ENCODE measurements at places on chromosomes 16 and 17. TPM values are rescaled to one million over a fixed set of nuclear protein-coding genes. Genes with fewer than 3 reads are reported as not detected.

The ALDH3A1 gene
- not detected for total RNA-seq

The OR4D1 gene
- not detected for total RNA-seq

The UNC13D gene
- not detected for total RNA-seq

The ZNF423 gene
- 3.0 TPM for total RNA-seq

The SCIMP gene
- total RNA-seq, result not detected

The CCL16 gene
- total RNA-seq, result not detected

The CTRL gene
- total RNA-seq, result 0.09 TPM

The PVALEF gene
- total RNA-seq, result not detected

The CLEC19A gene
- not detected for total RNA-seq

The CES5A gene
- total RNA-seq, result not detected

The TMEM132E gene
- not detected for total RNA-seq

DNA sequence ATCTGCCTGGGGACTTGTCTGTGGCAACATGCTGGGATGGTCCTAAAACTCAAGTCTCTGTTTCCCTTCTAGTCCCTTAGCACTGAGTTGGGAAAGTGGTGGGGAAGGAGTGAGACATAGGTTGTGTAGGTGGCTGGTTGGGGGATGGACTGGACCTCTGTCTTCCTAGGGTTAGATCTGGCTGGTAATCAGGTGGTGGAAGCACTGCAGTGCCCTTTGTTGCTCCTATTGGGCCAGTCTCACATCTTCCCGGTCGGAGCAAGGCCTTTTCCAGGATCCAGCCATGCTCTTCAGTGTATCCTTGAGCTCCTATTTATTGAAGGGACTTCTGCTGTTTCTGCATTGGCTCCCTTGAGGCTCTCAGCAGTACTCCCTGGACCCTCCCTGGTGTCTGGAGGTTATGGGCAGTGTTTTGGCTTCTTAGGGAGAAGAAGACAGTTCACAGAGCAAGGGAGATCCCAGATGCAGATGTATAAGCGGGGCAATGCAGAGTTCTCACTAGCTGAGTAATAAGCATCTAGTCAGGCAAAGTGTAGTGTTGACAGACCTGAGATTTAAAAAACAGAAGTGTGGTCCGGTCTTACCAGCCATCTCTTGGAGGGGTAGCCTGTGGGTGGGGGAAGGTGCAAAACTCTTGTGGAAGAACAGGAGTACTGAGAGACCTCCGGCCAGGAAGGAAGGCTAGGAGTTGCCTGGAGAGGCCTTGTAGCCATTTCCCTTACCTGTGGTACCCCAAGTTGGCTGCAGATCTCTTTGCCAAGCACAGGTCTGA lies 1.3 kb upstream of the NUTF2 start:
- no peak for DNase-seq

DNA sequence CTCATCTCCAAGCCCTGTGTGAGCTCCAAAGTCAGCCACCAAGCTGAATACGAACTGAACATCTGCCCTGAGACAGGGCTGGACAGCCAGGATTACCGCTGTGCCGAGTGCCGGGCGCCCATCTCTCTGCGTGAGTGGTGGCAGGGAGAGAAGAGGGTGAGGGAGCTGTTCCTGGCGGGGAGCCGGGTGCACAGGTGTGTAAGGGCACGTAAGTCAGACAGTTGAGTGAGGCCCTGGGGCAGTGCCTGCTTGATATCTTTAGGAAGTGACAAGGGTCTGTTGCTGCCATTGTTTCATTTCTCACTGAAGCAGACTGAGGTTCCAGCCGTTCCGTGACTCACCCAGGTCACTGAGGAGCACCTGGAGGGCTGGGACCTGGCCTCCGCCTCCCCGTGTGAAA lies 12.4 kb downstream of the DEF8 start:
- DNase-seq, result no peak

GRCh38 chr16:76946879-76947278 lies 244.1 kb upstream of the MON1B start:
- peak; percentile 1 for DNase-seq

- DNase-seq, result no peak
Observed at GRCh38 chr17:19369846-19370492, 7.4 kb upstream of the B9D1 start.

DNA sequence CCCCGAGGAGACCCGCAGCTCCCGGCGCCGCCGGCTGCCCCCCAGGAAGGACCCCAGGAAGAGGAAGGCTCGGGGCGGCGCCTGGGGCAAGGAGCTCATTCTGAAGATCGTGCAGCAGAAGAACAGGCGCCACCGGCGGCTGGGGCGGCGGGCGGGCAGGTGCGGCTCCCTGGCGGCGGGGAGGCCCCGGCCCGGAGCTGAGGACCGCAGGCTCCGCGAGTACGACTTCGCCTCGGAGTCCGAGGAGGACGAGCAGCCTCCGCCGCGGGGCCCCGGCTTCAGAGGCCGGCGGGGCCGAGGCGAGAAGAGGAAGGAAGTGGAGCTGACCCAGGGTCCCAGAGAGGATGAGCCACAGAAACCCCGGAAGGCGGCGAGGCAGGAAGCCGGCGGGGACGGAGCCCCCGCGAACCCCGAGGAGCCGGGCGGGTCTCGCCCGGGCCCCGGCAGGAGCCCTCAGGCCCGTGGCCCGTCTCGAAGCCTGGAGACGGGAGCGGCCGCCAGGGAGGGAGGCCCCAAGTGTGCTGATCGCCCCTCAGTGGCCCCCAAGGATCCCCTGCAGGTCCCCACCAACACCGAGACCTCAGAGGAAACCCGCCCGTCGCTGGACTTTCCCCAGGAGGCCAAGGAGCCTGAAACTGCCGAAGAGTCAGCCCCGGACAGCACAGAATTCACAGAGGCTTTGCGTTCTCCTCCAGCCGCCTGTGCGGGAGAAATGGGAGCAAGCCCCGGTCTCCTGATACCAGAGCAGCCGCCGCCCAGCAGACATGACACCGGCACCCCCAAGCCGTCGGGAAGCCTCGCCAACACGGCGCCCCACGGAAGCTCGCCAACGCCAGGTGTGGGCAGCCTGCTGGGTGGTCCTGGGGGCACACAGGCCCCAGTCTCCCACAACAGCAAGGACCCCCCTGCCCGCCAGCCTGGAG lies 22.3 kb upstream of the ZFPM1 start:
- DNase-seq, result no peak

DNA sequence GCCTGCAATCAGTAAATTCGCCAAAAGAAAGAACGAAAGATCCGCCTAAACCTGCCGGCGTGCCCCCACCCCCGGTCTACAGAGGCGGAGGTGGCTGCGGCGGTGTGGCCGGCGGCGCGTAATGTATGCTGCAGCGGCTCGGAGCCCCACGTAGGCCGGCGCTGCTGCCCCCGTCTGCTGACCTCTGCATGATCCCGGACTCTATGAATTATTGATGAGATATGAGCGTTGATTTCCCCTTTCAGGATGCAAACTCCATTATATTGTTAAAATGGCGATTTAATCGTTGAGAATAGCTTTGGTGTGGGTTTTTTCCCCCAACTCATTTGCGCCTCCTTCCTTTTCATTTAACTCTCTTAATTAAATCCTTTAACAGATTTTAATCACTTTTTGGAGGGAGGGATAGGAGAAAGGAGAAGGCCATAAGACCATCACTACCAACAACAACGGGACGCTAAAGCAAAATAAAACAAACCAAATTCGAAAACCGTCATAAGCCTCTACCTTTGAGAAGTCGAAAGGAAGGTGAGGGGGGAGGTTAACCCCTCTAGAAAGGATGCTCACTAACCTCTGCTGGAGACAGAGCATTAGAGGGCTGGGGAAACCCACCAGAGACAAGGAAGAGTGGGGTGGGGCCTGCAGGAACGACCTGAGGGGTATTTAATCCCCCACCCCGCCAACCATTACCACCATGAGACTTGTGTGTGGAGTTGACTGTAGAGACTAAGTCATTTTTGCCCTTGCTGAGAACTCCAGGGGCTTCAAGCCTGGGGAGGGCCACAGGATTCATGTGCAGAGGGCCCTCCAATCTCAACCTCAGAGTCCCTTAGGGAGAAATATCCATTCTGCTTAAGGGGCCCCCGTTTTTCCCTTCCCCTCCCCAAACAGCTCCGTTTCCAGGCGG lies 3.4 kb downstream of the HOXB3 start:
- DNase-seq, result no peak

DNA sequence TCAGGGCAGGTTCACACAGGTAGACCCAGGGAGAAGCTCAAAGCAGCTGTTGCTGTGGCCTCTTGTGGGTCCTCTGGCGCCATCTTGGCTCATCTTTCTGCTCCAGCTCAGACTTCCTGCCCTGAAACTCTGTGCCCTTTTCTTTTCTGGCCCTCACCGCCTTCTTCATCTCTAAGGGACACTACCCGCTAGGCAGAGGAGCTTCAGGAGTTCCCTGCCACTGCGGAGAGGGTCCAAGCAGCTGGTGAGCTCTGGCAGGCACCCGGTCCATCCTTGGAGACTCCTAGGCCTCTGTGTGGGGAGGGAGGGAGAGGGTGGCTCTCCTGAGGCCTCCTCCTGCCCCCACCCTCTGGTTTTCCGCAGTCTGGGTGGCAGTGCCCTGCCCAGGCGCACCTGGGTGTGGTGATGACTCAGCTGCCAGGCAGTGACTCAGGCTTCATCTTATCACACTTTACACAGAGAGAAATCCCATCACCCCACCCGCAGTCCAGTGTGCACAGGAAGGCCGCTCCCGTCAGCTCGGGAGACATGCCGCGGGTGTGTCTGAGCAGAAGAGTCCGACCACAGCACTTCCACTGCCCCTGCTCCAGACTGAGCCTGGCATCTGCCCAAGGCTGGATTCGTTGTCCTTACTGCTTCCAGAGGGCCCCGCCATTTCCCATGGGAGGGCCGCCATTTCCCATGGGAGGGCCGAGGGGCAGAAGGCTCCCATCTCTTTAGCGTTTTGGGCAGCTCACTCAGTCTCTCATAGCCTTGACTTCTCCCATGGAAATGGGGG lies 7.3 kb downstream of the NT5C start:
- DNase-seq, result peak; percentile 98

DNA sequence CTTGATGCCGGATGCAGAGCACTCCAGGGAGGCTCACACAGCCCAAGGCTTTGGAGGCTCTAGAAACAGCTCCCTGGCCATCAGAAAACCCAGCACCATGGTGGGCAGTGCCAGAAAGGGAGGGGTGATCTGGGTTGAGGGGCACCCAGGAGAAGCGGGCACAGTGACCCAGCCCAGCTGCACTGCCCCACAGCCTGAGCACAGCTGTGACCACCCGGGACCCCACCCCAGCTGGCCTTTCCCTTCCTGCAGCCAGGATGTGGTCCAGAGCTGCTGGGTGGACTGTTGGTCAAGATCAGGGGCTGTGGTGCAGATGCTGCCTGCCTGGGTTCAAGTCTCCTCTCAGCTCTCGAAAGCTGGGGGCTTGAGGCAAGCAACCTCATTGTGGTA lies 223.1 kb downstream of the ZNF423 start:
- no peak for DNase-seq

- peak; percentile 23 for DNase-seq
Observed at GRCh38 chr17:284676-285355, 67.8 kb downstream of the RPH3AL start.

GRCh38 chr17:79793924-79794304 lies 3.0 kb downstream of the CBX8 start:
- DNase-seq, result peak; percentile 92

- DNase-seq, result no peak
Observed at GRCh38 chr16:20883554-20884239, 16.5 kb downstream of the DCUN1D3 start.

DNA sequence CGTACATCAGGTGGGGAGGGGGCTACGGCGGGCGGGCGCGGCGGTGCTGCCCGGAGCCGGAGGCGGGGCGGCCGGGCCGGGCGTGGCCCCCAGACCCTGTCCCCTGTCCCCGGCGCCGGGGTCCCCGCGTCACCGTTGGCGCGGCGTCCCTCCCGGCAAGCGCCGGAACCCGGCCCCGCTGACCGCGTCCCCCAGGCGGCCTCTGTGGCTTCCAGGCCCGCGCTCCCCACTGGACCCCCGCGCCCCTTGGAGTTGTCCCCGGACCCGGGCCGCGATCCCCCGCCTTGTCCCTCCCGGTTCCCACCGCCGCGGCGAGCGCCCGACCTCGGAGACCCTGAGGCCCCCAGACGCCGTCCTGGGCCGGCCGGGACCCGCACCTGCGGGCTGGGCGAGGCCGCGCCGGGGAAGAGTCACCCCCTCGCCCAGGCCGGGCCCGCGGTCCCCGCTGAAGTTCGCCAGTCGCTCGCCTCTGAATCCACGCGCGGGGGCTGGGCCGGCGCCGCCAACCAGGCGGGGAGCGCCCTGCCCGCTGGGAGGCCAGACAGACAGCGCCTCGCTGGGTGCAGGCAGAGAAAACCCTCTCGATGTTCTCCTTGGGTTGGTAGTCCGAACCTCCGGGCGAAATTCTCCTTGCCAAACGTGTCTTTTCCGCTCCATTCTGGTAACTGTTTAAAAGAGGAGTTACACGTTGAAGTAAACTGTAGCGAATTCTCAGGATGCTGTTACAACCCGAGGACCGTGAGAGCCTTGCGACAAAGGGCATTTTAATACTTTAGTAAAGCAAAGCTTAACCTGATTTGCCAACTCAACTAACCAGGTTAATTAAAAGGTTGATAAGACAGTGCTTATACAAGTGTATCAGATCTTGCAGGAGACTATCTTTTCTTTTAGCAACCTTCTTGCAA lies 761 bp downstream of the GAN start:
- peak; percentile 58 for DNase-seq

- no peak for DNase-seq
Observed at GRCh38 chr16:25692742-25693508, 1.2 kb downstream of the HS3ST4 start.

DNA sequence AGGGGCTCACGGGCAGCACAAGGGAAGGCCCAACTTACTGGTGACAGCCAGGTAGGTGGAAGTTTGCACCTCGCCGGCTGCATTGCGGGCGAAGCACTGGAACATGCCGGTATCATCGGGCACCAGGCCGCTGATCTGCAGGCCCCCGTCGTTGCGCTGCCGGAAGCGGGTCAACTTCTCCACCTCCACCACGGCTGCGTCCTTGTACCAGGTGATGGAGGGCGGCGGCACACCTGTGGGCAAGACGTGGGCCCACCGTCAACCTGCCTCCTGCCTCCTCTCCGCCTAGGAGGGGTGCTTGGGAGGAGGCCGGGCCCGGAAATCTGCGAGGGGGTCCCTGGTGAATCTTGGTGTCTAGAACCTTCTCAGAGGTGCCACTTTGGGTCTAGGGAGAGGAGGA lies 123.6 kb upstream of the CDC42EP4 start:
- no peak for DNase-seq

DNA sequence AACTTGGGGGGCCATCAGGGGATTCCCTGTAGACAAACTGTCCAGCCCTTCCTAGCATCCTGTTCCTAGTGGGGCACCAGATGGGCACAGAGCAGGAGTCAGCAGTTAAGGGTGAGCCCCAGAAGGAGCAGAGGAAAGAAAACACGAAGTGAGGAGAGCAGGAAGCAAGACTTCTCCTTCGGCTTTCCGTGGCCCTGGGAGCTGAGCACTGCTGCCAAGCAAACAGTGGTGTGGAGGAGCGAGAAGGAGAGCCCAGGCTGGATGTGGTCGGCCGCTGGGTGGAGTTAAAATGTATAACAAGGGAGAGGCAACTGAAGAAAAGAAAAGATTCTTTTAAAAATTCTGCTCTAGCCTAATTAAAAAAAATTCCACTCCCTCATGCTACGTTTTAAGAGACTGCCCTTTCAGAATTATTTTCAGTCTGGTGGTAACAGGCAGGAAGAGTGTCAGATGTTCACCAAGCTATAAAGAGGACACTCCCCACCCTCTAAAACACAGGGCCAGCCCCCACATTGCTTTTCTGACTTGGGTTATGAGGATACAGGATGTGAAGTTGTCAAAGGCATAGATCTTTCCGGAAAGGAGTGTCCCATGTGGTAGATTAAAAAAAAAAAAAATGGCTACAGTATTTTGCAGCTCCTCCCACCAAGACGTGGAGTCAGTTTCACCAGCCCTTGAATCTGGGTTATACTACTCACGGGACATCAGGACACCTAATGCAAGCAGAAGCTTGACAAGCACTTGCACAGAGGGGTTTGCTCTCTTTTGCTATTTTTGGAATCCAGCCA lies 74.9 kb upstream of the ZFHX3 start:
- DNase-seq, result no peak

- no peak for DNase-seq
Observed at GRCh38 chr16:73206151-73206707, 158.3 kb upstream of the ZFHX3 start.

GRCh38 chr16:85107083-85107482 lies 5.2 kb downstream of the CIBAR2 start:
- DNase-seq, result no peak
